ENCODE measurements at places on chromosomes 1 and 21.

DNA sequence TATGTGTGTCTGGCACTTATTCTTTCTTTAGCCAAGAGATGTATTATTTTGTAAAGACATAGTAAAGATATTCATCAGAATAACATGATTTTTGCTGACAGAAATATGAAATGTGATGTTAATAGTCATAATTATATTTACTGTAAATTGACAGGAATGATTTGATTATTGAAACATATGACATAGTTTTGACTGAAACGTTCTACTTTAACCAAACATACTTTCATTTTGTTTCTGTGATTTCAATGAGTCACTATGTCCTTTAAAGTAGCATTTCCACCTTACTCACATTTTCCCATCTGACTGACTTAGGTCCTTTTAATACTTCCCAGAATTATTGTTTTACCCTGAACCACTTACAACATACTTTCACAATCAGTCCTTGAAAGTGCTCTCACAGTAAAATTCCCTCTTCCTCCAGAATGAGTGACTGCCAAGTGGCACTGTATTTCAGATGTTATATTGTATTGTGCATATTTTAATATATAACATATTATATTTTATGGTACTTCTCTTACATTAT, 437.9 kb downstream of the NCAM2 start:
- DNase-seq = no peak

- DNase-seq = no peak
Measured at GRCh38 chr1:232845406-232845955, 40.3 kb downstream of the MAP10 start.

DNA sequence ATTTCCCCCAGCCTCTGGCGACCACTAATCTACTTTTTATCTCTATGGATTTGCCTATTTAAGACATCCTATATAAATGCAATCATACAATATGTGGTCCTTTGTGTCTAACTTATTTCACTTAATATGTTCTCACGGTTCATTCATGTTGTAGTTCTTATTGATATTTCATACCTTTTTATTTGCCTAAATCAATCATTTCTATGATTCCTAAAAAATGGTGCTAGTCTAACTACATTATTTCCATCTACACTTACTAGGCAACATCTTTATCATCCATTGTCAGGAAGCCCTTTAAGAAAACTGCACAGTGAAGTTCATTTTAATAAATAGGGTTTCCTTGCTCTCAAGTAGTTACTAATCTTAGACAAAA, 380 bp upstream of the FBXO28 start:
- DNase-seq = no peak

DNA sequence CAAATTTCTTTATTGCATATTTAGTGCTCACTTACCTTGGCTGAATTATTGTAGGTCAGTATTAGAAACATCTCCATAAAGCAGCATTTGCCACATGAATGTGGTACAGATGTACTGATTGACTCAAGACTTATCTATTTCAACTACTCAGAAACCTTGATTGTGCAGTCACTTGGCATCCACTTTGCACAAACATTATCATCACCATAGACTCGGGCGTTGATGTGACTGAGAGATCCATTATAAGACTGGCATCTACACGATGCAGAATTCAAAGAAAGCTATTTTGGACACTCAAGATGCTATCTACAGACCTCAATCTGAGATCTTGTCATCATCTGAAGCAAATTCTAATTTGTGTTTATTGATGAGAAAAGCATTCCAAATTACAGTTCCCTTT, 102.8 kb upstream of the USP25 start:
- no peak for DNase-seq

DNA sequence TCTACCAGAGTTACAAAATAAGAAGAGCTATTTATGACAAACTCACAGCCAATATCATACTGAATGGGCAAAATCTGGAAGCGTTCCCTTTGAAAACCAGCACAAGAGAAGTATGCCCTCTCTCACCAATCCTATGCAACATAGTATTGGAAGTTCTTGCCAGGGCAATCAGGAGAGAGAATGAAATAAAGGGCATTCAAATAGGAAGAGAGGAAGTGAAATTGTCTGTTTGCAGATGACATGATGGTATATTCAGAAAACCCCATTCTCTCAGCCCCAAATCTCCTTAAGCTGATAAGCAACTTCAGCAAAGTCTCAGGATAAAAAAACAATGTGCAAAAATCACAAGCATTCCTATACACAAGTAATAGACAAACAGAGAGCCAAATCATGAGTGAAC, 1169.5 kb downstream of the AMY1C start:
- no peak for DNase-seq

DNA sequence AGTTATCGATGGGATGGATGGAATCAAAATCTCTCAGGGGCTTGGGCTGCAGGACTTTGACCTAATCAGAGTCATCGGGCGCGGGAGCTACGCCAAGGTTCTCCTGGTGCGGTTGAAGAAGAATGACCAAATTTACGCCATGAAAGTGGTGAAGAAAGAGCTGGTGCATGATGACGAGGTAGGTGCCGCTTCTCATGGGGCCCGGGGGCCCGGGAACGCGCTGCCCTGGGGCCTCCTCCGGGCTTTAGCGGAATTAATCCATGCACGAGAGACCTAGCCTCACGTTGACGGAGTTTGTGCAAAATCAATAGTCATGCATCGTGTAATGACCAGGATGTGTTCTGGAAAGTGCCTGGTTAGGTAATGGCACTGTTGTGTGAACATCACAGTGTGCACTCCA, 43.8 kb downstream of the FAAP20 start:
- no peak for DNase-seq

GRCh38 chr1:36603461-36603860, 120.7 kb upstream of the CSF3R start:
- no peak for DNase-seq

- DNase-seq = no peak
Measured at GRCh38 chr1:160030657-160031364, 979 bp downstream of the PIGM start.

GRCh38 chr1:63116016-63116415, 206.4 kb upstream of the FOXD3 start:
- no peak for DNase-seq

GRCh38 chr1:66676613-66677298, 75.5 kb upstream of the DYNLT5 start:
- DNase-seq = no peak

- DNase-seq = no peak
Measured at GRCh38 chr1:179938752-179939151, 15.9 kb upstream of the CEP350 start.

- DNase-seq = no peak
Measured at GRCh38 chr21:43865540-43866259, 677 bp downstream of the AGPAT3 start.

DNA sequence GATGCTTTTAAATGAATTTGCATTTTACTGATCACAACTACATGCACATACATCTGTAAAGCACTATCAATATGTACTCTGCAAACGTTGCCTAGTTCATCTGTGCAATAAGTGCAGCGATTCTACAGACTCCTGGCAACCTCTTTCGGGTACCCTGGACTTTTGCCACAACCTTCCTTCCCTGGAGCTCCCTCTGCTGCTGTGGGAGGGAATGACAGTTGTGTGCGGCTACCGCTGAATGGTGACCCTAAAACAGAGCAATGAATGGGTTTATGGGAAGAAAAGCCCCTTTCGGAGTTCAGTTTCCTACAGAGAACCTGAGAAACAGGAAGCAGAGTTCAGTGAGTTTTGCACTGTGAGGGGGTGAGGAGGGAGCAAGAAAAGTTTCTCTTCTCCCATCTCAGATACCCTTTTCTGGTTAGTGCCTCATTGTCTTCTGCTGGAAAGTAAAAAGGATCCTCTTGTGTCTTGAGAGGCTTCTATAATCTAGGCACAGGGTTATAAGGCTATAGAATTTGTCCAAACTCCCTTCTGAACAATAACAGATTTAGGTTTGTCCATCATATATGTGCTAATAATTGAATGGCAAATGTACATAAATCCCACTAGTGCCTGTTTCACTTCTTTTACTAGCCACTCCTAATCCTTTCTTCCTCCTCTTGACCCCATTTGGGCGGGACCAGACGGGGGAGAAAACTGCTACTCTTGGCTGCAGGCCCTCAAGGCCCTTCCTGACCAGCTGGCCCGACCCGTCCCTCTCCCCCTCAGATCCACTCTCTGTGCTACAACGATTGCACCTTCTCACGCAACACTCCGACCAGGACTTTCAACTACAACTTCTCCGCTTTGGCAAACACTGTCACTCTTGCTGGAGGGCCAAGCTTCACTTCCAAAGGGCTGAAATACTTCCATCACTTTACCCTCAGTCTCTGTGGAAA, 19.8 kb upstream of the SARS1 start:
- DNase-seq = no peak

DNA sequence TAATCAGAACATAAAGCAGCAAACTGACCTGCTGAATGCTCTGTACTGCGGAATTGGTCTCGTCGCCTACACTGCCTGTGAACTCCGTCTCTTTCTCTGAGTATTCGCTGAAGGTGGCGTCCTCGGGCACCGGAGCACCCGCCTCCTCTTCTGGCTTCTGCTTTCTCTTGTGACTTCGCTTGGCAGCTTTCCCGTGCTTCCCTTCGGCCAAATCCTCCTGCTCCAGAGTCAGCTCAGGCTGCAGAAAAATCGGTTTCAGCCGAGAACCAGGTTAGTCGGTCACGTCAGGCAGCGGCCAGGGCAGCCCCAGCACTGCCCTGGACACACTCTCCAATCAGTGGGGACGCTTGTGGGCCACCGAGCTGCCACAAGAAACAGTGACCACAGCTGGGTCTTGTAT, 35.8 kb upstream of the RIPK4 start:
- no peak for DNase-seq

- peak; percentile 35 for DNase-seq
Measured at GRCh38 chr1:7752512-7753417, 18.3 kb upstream of the VAMP3 start.

- DNase-seq = no peak
Measured at GRCh38 chr1:175826705-175827104, 83.3 kb upstream of the TNR start.

DNA sequence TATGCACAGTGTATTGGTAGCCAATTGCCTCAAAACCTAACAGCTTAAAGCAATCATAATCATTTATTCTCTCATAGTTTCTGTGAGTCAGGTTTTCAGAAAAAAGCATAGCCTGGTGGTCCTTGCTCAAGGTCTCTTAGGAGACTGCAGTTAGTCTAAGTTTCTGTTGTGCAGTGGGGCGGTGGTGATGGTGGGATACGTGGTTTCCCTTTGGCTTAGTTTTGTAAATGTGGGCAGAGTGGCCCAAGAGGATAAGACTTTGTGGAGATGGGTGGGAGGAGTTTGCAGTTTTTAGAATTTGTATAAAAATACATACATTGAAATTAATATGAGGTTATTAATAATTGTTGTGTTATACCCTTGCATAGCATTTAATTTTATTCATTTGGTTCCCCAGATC, 68.6 kb downstream of the NOS1AP start:
- DNase-seq = no peak

- DNase-seq = no peak
Measured at GRCh38 chr21:28089599-28090441, 902.9 kb downstream of the LTN1 start.

- DNase-seq = no peak
Measured at GRCh38 chr1:98368995-98369394, 292.5 kb upstream of the SNX7 start.
